ENCODE measurements at places on chromosomes 3 and 15.
A peak's percentile ranks its signal among the peaks of the same experiment; 100 is the strongest.

DNA sequence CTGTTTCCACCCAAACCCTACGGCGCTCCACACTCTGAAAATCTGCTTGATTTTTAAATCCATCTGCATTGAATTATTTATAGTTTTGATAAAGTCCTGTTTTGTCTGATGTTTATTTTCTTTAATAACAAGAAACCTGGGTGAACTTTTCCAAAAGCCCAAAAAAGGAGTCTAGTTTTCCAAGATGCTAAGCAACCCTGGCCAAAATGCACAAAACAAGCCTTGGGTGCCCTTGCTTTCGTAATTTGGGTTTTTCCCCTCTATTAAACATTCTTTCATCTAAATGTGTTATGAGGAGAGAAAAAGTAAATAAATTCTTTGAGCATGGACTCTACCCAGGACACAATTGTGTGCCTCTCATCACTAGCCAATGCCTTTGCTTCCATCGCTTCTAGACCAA, 468.9 kb downstream of the MCTP2 start:
- no peak for DNase-seq

DNA sequence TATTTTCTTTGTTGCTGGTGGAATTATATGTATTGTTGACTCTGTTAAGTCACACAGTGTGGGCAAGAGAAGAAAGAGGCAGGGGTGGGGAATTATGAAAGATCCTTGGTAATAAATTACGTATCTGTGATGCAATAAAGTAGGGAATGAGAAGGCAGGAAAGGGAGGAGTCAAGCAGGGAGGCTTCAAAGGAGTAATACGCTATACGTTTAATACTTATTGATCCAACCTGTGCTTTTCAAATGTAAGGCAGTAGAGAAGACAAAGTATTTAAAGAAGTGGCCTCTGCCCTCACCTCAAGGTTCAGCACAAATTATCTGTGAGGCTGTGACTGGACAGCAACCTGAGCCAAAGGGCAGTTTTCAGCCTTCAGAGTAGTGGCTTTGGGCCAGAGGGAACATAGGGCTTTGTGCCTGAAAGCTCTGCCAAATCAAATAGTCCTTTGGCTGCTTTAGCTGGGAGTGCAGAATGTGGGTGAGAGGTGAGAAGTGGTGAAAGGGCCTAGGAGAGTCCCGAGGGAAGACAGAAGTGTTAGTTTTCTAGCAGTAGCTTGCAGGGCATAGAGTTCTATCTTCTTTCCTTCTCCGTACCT, 1.2 kb upstream of the PLIN1 start:
- no peak for DNase-seq

- DNase-seq, result no peak
These were observed 32.2 kb downstream of the GPR176 start for GRCh38 chr15:39887832-39888231.

DNA sequence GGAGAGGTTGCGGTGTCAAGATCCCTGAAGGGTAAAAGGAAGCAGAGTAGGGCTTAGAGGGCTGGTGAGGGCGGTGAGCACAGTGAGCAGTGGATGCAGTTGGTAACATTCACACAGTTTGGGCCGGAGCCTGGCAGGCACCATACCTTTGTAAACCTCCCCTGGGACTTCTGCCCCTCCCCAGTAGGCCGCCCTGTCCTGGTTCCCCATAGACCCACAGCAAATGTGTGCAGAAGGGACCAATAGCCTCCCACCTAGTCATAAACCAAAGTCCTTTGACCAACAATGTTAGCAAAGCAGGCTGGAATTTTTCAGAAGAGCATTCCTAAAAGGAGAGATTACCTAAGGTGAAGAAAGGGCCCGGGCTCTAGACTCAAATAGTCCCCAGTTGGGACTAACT, 1.7 kb upstream of the PHGR1 start:
- no peak for DNase-seq

- DNase-seq, result peak; percentile 91
These were observed 23.2 kb downstream of the LIPC start for GRCh38 chr15:58454950-58455401.

- no peak for DNase-seq
These were observed 72.0 kb upstream of the P3H2 start for GRCh38 chr3:190192739-190193138.

GRCh38 chr3:90121326-90121725, 1013.9 kb downstream of the EPHA3 start:
- DNase-seq, result no peak

DNA sequence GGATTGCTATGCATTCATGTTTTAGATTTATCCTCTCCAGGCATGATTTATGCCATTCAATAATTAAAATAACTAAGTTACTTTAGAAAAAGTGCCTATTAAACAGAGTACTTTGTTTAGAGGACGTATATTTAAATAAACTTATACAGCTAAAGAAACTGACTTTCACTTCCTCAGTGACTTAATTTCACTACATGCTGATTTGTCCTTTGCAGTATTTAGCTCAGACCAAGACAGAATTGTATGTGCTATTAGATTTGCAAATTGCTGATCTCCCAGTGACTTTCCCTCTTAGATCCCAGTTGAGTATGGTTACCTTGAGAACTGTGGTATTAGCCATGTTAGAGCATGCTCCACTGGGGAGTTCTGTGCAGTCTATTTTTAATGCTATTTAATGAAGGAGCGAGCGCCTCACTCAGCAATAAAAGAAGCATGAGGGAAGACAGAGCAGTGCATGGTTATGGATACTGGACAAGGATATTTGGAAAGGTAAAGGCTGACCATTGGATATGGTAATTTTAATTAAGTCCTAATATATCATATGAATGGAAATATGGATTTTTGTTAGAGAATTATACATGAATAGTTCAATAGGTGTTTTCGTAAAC, 2.7 kb downstream of the ARPP21 start:
- no peak for DNase-seq

- no peak for DNase-seq
These were observed 103.6 kb downstream of the CACNA2D3 start for GRCh38 chr3:54225841-54226528.

- DNase-seq, result no peak
These were observed 10.8 kb downstream of the ESYT3 start for GRCh38 chr3:138445236-138445635.

GRCh38 chr3:112773864-112774263, 72.8 kb downstream of the CD200R1L start:
- peak; percentile 32 for DNase-seq

DNA sequence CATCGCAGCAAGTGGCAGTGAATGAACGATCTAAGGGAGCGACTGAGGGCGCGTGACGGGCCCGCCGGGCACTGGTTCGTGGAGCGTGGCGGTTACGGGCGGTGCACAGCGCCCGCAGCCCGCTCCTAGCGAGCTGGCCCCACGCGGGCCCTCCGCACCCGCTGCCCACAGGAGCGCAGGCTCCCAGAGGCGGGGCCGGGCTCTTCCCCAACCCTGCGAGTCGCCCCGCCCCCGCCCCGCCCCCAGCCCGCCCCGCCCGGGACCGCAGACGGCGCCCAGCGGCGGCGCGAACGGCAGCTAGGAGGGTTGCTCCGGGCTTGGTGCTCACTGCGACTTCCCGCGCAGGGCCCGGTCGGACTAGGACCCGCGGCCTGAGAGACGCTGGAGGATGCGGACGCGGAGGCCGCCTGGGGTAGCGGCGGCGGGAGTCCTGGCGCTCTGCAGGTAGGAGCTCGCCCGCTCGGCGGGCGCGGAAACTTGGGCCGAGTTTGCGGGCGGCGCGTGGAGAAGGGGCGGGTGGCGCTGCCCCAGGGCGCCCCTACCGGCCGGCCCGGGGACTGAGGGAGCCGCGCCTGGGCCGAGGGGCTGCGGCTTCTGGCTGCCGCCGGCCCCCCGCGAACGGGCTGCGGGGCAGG, at the start of gene C15orf39:
Gene C15orf39, plus strand, starts transcription at position 267 of the 635 bp plus-strand sequence. CDS start 4,167 bp downstream, outside the sequence.
- DNase-seq, result peak; percentile 20

- no peak for DNase-seq
These were observed 95.7 kb downstream of the CPN2 start for GRCh38 chr3:194255252-194256039.

DNA sequence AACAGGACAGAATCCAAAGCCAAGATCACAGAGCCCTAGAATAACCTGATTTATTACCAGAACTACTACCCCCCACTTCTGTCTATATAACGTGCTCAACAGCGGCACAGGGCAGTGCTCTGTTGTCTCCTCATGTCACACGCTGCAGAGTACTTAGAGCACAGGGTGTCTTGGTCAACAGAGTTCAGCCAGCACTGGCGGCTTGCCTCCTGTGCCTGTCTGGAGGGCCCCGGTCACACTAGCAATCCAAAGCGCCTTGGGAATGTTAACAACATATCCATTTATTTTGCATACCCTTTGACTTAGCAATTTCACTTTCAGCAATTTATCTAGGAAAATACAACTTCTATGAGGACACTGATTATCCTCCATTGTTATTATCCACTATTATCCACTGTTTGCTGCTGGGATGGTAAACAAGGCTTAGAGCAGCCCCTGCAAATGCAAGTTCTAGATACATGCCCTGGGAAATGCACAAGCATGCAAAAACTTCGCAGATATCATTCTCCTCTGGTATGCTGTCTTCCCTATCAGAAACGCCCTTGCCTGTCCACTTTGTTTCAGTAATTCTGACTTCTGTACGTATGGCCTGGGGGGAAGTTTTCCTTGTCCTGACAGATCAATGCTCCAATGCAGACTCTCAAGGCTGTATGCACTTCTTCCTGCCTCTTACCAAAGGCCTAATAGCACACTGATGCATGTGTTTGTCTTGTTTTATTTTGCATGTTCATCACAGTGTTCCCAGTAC, 86.2 kb upstream of the OCA2 start:
- DNase-seq, result no peak

- DNase-seq, result no peak
These were observed 4.8 kb upstream of the VILL start for GRCh38 chr3:37985637-37986320.

Data from NCI-H748 treated with DMSO at 0.1 percent for 48 hours (cell line).